ENCODE measurements at places on chromosomes 3 and 15. TPM values are rescaled to one million over a fixed set of nuclear protein-coding genes. Genes with fewer than 3 reads are reported as not detected.

DNA sequence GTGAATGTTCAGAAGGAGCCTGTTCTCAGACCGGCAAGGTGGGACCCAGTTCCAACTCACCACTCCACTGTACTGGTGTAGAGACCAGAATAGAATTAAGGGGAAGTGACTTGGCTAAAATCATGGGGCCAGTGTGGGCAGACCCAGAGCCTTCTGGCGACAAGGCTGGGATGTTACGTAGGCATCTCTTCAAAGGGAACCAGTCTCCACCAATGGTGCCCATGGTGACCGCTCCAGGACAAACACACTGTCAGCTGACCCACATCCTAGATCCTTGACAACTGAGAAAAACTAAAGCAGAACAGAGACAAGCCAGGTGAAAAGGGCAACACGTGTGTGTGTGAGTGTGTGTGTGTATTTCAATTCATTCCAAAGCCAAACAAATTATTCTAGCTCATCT is 321.7 kb upstream of the FRG2C start:
- no peak for DNase-seq

DNA sequence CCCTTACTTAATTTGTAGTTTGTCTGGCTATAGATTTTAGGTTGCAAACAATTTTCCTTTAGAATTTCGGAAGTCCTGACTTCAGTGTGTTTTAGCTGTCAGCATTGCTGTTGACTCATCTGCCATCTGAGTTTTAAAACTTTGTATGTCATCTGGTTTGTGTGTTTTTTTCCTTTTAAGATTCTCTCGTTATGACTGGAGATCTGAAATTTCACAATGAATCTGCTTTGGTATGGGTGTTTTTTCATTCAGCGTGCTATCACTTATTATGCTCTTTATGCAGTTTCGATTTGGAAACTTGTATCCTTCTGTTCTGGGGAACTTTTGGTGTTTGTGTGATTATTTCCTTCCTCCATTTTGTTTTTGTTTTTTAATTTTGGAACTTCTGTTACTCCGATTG is 53.7 kb upstream of the ZNF280D start:
- DNase-seq: no peak

DNA sequence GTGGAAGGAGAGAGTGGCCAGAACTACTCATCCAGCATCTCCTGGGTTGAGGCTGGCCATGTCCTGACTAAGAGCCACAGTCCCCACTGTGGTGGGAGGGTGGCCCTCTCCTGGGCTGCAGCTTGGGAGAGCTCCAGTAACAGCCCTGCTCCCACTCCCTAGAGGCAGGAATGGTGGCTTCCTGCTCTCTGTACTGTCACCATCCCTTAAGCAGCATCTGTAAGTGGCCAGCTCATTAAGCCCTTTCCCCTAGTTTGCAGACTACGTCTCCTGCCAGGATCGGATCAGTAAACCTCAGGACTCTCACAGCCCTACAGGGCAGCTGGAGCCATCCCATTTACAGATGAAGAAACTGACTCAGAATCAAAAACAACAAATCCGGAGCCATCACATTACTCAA is 30.5 kb downstream of the DNAJB8 start:
- no peak for DNase-seq

GRCh38 chr15:58555162-58556027 is 123.6 kb downstream of the LIPC start:
- DNase-seq: no peak

DNA sequence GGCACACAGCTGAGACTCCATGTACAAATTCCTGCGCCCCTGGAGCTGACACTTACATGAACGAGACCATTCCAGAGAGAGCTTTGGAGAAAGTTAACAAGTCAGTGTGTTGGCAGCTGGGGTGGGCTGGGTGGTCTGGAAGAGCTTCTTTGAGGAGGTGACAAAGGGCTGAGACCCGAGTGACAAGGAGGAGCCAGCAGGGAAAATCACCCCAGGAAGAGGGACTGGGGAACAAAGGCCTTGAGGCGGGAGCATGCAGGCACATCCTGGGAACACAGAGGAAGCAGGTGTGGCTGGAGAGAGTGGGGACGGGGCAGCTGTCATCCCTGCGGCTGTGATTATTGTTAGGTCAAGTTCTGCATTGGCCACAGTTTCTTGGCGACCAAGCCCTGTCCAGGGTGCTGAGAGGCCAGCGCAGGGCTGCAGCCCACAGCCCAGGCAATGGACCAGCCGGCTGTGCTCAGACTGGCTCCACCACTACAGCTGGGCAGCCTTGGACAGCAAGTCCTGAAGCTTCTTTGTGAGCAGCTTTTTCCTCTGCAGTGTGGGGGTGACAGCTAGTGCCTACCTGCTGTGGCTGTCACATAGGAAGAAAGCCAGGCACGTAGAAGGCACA is 34.2 kb upstream of the PRR23E start:
- DNase-seq: no peak

GRCh38 chr3:134279466-134279865 is 28.8 kb upstream of the RYK start:
- no peak for DNase-seq

DNA sequence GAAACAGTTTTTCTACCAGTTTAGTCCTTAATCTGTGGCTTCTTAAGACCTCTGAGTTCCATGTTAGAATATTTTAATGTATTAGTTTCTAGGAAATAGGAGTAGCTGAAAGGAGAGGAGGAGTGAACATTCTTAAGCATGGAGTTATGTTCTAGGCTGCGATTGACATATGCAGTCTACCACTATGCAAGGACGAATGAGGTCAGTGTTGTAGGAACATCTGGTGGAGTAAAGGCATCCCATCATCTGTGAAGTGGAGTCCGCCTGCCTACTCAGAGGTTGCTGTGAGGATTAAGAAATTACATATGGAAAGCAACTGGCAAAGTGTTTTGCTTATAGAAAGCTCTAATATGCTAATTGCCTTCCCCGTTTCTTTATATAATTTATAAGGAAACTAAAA is 45.1 kb downstream of the SNAPC5 start:
- no peak for DNase-seq

FGD5 gene
- total RNA-seq: 10.2 TPM

WHAMM gene
- total RNA-seq: 9.3 TPM

ANKRD34C gene
- 0.11 TPM for total RNA-seq

Measured in adrenal gland (tissue), 19 donors.